Right lobe of liver (tissue), 6 donors: ENCODE measurements at places on chromosomes 13 and 19. TPM values are rescaled to one million over a fixed set of nuclear protein-coding genes. Genes with fewer than 3 reads are reported as not detected.

The DMPK gene
- 4.5 TPM for total RNA-seq

The ZNF473 gene
- 3.1 TPM for total RNA-seq

DNA sequence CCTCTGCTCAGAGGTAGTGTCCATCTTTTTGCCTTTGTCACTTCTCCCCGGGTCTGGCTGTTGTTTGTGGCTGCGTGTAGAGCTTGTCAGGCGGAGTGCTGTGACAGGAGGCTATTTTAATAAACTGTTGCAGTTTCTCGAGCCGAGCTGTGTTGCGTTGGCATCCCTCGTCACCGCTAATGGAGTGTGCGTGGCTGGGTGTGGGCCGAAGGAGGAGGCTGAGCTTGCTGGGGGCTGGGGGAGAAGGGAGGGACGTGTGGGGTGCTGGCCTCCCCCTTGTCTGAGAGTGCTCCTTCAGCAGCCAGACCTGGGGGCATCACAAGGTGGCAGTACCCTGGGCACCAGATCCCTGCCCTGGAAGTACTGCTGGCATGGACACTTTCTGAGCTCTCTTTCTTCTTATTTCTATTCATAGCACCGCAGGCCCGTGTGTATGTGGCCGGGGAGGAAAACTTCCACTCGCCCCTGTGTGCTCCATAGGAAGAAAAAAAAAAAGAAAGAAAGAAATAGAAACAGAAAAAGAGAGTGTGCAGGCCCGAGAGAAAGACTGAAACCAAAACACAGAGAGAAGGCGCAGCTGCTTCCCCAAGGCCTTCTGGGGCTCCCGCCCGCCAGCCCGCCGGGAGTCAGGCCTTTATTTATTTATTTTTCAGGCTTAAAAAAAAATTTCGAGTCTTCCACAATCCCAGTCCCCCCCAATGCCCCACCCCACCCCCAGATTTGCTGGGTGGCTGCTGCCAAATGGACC is 27.0 kb downstream of the NFIX start:
- DNase-seq = no peak

The ZNF90 gene
- 0.30 TPM for total RNA-seq

DNA sequence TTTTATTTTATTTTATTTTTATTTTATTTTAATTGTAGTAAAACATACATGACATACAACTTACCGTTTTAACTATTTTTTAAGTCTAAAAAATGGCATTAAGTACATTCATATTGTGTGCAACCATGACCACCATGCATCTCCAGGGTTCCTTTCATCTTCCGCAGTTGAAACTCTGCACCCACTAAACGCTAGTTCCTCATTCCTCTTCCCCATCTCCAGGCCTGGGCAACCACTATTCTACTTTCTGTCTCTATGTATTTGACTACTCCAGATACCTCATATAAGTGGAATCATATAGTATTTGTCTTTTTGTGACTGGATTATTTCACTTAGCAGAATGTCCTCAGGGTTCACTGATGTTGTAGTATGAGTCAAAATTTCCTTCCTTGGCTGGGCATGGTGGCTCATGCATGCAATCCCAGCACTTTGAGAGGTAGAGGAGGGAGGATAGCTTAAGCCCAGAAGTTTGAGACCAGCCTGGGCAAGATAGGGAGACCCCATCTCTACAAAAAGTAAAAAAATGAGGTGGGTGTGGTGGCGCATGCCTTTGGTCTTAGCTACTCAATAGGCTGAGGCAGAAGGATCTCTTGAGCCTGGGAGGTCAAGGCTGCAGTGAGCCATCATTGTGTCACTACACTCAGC is 55.7 kb upstream of the ZNF507 start:
- no peak for DNase-seq

The NRTN gene
- 9.3 TPM for total RNA-seq

DNA sequence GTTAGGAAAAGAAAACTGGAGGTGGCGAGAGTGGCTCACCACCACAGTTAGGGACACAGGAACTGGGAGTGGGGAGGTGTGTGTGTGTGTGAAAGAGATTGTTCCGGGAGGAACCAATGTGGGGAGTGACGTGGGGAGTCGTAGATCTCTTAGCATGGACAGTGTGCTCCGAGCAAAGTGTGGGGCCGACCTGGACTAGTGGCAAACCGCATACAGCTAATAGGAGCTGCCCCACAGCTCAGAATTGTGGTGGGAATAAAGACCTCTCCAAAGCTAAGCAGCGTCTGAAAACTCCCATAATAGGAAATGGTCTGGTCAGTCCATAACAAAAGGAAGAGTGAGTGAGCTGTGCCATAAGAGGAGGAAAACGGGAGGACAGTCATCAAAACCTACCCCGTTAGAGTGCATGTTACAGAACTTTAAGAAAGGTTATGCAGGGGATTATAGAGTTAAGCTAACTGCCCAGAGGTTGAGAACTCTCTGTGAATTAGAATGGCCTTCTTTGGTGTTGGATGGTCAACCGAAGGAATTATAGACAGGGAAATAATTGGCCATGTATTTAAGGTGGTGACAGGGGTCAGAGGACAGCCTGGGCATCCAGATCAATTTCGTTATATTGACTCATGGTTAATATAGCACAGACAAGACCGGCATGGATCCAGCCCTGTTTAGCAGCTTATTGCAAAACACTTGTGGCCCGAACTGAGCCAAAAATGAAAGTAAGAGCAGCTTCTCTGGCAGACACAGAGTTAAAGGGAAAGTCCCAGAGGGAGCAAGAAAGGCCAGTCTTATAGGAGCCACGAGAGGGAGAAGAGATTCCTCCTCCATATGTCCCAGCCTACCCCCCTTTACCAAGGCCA is 8.9 kb upstream of the SLC15A1 start:
- DNase-seq = peak; percentile 87

The RINL gene
- total RNA-seq = 13.8 TPM

DNA sequence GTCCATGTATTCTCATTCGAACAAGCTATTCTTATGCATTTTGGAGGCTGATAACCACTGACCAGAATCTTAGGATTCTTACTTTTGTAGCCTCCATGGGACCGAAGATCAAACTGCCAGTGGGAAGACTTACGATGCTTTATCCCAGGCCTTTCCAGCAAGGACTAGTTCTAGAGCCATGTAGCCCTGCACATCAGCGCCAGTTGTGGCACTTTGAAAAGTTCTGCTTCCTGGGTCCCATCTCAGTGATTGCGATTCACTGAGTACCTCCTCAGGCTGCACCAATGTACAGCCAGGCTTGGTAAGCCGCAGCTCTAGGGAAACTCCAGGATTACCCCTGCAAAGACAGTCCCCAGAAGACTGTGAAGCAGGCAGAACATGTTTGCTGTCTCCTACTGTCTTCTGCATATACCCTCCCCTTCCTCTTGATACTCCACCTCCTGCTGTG is 18.9 kb upstream of the ENOX1 start:
- DNase-seq = no peak
